ENCODE measurements at places on chromosomes 7 and 10.

DNA sequence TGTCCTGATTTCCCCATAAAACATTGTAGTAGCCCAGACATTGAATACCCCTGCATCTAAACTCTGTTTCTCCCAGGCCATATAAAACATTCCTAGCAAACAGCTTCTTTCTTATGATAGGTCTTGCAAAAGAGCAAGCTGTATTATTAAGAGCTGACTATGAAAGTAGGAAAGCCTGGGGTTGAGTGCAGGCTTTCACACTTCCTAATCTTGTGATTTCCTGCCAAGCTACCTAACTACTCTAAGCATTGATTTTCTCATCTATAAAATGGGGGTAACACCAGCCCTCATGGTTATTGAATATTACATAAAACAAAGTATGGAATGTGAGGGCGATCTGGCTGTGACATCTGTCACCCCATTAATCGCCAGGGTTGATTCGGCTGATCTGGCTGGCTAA is 81.8 kb downstream of the ZNF277 start:
- DNase-seq: no peak

GRCh38 chr10:97724341-97724941 is 10.9 kb downstream of the MARVELD1 start:
- peak; percentile 89 for DNase-seq

DNA sequence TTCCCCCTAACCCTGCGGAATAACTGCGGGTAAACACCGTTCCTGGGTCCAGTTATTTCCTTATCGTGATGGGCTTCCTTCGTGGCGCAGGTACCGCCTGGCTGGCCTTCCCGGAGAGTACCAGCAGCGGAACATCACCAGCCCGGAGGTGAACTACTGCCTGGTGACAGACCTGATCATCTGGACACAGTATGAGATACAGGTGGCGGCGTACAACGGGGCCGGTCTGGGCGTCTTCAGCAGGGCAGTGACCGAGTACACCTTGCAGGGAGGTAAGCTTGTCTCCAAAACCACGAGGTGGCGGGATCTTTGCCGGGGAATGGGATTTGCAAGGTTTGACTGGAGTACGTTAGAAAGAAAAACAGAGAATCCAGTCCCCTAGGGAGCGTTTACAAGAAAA is 665.0 kb upstream of the FOXK1 start:
- DNase-seq: no peak

DNA sequence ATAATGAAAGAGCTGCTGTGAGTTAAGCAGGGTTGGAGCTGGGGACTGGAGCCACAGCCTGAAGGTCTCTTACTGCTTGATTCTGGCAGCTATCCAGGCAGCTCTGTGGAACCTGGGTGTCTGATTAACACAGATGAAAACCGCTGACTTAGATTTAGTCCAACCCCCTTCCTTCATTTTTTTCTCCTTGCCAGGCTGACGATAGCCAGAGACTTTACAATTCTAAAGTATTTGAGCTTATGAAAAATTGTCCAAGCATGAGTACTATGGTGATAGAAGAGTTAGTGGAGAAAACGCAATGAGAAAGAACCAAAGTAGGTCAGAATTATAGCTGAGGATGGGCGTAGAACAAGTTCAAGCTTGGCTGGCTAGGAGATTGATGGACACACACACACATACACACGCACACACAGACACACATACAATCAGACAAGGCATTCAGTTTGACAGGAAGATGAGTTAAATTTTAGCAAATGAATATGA is 13.5 kb upstream of the GPR85 start:
- DNase-seq: peak; percentile 62

- no peak for DNase-seq
These were observed 167.1 kb upstream of the ITGB1 start for GRCh38 chr10:33125111-33125510.

DNA sequence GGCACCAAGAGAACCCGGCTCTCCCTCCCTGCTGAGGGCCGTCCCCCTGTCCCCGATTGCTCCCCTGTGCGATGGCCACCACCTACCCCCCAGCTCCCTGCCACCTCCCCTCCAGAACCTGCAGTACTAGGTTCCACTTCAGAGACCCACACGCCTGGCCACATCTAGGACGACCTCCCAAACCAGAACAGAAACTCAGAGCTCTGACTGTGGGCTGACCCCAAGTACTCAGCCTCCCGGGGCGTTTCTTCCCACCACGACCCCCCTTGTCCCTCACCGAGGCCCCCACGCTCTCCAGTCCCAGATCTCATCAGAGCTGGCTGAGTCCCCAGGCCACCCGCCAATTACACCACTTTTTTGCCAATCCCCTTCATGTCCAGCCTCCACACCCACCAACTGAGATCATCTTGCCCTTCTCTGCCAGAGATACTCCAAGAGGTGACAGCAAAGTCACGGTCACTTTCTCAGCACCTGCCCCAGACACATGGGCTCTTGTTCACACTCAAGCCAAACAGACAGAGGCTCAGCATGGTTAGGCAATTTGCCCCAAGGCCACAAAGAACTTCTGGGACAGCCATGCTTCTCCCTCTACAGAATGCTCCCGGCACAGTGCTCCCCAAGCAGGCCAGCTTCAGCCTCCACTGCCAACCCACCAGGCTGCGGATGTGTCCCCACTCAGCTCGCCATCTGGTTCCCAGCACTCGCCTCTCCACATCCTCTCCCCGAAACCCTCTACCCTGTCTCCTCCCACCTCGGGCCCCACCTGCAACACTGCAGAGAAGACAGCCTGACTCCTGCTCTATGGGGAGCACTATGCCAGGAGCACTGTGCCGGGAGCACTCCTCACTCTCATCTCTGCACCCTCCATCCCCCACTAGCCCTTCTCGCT is 4.7 kb downstream of the TMEM120A start:
- DNase-seq: peak; percentile 28

- no peak for DNase-seq
These were observed 39.4 kb downstream of the FBH1 start for GRCh38 chr10:5929442-5929841.

DNA sequence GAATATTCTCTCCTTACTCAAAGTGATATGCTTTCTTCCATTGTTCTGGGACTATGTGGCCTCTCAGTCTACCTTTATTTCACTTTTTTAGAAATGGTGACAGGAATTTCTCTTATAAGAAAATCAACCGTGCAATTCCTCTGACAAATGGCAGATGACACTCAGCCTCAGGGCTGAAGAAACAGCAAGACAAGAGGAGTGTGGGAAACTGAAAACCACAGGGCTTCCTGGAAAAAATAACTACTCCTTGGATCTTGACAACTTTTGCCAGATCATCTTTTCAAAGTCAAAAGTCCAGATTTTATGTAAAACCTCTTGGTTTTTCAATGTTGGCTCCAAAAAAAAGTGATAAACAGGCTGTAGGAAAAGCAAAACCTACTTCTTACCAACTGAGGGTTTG is 121.5 kb downstream of the TYW1B start:
- DNase-seq: no peak
